ENCODE measurements at places on chromosomes 2 and 18.

- DNase-seq, result no peak
Observed at GRCh38 chr18:79637181-79637920, 42.3 kb upstream of the CTDP1 start.

GRCh38 chr2:30225131-30225762, 6.1 kb upstream of the LBH start:
- no peak for DNase-seq

GRCh38 chr2:19111354-19111753, 247.1 kb downstream of the OSR1 start:
- DNase-seq, result no peak

- no peak for DNase-seq
Observed at GRCh38 chr2:231456295-231457004, 7.8 kb downstream of the NCL start.

- no peak for DNase-seq
Observed at GRCh38 chr18:908758-909724, 4.4 kb downstream of the ADCYAP1 start.

- no peak for DNase-seq
Observed at GRCh38 chr18:13618760-13619438, 107.5 kb downstream of the FAM210A start.

- DNase-seq, result no peak
Observed at GRCh38 chr2:216676630-216677029, 18.7 kb downstream of the IGFBP5 start.

DNA sequence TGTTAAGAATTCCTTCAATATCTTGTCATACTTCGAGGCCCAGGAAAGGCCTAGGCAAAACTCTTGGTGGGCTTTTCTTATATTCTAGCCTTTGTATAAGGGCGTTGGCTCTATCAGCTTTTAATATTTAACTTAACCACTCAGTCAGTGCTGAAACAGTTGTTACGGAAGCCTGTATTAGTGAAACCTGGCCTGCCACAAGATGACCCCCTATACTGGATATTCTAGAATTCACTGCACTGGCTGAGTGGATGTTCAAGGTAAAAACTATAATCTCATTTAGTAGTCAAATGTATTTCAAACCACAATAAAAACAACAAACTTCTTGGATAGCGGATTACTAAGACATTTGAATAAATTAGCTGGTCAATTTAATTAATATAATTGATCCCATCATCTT, 91.7 kb upstream of the HNMT start:
- no peak for DNase-seq

DNA sequence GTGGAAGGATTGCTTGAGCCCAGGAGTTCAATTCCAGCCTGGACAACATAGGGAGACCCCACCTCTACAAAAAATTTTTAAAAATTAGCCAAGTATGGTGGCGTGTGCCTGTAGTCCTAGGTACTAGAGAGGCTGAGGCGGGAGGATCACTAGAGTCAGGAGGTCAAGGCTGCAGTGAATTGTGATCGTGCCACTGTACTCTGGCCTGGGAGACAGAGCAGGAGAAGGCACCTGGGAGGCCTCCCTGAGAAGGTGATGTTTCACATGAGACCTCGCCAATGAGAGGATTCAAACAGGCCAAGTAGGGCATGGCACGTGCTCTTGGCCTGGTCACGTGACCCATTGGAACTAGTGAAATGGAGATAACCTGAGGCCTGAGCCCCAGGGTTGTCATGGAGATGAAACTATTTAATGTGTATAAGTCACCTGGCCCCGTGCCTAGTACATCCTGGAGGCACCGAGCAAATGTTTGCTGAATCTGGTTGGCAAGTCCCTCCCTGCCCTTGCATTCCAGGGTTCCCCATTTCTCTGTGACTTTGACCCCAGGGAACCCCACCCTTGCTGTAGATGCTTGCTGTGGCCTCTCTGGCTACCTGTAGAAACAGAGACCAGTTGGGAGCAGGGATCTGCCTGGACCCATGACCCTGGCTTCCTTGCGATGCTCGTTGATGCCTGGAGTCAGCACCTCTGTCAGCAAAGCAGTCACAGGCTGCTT, 26.1 kb upstream of the ROCK2 start:
- no peak for DNase-seq

DNA sequence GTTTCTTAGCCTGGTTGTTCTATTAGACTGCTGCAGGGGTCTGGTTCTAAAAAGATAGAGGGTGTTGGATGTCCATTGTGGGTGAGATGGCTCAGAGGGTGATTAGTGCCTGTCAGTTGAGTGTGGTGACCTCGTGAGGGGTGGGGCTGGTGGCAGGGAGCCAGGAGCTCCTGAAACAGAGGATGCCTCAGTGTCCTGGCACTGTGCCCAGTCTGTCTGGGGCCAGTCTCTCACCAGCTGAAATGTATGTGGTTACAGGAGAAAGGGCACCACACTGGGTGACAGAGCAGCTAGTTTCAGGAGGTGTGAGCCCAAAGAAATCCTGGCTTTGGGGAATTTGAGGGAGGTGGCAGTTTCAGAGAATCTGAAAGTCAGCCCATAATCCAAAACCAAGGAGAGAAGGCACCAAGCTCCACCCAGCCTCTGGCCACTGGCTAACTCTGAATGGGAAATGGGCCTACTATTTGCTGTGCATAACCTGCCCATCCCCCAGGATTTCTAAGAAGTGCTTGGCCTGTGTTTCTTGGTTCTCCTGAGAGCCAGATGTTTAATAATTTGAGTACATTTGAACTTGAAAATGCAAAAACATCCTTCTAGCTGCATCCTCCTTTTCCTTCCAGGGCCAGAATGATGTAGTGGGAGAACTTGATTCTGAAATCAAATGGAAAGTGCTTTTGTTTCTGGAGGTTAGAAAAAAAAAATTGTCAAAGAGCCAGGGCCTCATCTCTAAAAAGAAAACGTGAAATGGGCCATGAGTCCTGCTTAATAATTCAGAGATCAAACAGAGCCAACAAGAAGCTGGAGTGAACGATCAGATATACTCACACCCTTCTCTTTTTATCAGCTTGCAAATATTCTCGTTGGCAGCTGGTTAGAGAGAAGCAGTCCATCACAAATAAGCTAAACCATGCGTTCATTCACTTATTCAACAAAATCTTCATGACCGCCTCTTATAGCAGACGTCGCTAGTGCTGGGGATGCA, 92.3 kb downstream of the B3GNT2 start:
- no peak for DNase-seq

- no peak for DNase-seq
Observed at GRCh38 chr18:59881728-59882656, 17.8 kb upstream of the PMAIP1 start.

DNA sequence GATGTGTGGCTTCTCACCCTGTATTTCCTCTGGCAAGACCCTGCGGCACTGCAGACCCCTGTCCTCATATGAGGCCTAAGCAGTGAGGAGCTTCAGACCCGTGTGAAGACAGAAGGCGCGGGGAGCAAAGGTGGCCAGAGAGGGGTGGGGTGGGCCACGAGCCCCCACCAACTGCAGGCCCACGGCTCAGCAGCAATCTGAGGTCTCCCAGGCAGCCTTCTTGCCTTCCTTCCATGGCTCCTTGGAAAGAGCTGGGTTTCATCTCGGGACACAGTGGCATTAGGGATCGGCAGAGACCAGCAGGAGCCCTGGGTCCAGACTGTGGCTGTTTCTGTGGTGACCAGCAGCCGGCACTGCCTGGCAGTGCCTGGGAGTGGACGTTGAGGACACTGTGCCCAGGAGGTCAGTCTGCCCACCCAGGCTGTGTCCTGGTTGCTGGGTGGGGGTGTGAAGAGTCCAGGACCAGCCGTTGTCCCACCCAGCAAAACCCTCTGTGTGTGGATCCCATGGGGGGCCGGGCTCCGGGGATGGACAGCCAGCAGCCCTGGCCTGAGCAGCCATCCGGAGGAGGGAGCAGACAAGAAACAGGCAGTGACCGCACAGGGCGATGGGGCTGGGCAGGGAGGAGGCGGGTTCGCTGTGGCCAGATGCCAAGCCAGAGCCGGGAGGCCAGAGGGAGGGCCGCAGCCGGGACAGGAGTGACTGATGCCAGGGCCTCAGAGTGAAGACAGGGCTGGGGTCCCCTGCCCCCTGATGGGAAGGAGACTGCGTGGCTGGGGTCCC, 73.8 kb downstream of the RRM2 start:
- no peak for DNase-seq

All from activated T-helper 1 cell treated with anti-CD3 and anti-CD28 coated beads, Interleukin-2, amount 50 U/mL, for 16 hours (primary cell).